Stimulated activated CD4-positive, alpha-beta T cell treated with anti-CD3 and anti-CD28 coated beads, Interleukin-1b, Interleukin-23, amount 100 ng/mL, for 48 hours (primary cell): ENCODE measurements at places on chromosomes 1 and 21.
A peak's percentile ranks its signal among the peaks of the same experiment; 100 is the strongest.

DNA sequence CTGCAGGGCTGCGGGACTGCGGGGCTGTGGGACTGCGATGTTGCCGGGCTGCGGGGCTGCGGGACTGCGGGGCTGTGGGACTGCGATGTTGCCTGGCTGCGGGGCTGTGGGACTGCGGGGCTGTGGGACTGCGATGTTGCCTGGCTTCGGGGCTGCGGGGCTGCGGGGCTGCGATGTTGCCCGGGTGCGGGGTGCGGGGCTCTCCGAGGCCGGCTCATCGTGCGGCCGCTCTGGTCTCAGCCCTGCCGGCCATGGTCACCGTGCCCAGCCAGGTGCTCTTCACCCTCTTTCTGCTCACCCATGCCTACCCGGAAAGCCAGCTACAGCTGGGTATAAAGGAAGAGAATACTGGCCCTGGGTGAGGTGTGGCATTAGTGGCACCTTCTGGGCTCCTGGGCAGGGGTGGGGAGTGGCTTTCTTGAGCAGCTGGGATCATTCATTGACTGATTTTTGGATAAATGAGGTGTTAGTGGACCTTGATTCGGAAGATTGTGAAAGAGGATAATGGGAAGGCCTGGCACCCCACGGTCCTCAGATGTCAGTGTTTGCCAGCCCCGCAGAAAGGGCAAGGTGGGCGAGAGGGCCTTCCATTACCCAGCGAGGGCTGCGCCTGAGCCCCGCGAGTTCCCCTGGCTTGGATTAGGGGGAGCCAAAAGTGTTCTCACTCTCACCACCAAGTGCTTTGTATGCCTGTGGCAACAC lies 36.3 kb downstream of the COQ8A start:
- no peak for DNase-seq

DNA sequence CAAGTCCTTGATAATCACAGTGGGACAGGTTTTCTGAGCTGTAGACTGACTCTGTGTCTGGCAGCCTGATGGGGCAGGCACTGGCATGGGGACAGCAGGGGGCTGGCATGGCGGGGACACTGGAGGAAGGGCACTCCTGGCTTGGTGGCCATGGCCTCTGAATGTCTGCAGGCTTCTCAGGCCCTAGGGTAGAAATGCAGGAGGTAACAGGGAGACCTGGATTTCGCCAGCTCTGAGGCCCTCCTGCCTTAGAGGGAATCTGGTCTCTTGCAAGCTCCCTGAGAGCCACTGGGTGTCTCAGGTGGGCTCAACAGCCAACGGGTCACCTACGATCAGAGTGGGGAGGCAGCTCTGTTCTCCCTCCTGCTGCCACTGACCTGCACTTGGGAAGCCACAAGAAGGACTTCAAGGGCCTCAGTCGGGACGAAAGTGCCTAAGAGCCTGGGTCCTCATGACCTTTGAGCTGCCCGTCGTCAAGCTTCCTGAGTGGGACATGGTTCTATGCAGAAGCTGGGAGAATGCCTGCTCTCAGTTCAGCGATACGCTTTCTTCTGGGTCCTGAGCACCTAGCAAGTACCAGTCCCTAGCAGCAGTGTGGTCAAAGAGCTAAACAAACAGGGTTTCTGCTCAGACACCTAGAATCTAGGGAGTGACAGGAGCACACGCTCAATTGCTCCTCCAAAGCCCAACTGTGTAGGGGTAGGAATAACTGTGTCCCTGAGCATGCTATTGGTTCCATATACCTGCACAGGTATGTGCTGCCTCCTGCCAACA lies 569.0 kb downstream of the PTPRU start:
- DNase-seq: no peak

- DNase-seq: peak; percentile 19
Measured at GRCh38 chr1:109298666-109299557, 7.9 kb downstream of the MYBPHL start.

- no peak for DNase-seq
Measured at GRCh38 chr1:65207317-65207716, 59.3 kb downstream of the AK4 start.

- peak; percentile 34 for DNase-seq
Measured at GRCh38 chr1:41322835-41323234, 38.4 kb upstream of the FOXO6 start.

GRCh38 chr1:75310067-75310466 lies 175.9 kb downstream of the LHX8 start:
- DNase-seq: no peak

- no peak for DNase-seq
Measured at GRCh38 chr1:36352125-36352909, 28.9 kb upstream of the EVA1B start.

DNA sequence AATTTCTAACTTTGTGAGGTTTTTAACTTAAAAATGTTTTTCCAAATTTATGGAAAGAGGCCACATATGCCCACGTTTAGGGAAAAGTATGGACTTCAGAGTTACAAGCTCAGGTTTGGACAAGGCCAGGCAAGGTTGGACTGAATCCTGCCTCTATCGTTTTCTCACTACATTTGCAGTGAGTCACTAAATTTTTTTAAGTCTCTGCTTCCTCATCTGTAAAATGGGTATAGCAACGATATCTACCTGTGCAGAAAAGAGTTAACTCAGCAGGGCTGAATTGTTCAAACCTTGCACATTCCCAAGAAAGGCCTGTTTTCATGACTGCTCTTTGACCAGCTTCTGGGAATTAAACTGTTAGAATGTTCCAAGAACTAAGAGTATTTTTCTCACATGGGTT lies 159.1 kb downstream of the LTN1 start:
- no peak for DNase-seq

- DNase-seq: no peak
Measured at GRCh38 chr1:209692296-209692695, 12.3 kb upstream of the HSD11B1 start.
